Activated T-cell treated with anti-CD3 and anti-CD28 coated beads, Interleukin-2, amount 50 U/mL, for 4 hours (primary cell): ENCODE measurements at places on chromosomes 16 and 17.

DNA sequence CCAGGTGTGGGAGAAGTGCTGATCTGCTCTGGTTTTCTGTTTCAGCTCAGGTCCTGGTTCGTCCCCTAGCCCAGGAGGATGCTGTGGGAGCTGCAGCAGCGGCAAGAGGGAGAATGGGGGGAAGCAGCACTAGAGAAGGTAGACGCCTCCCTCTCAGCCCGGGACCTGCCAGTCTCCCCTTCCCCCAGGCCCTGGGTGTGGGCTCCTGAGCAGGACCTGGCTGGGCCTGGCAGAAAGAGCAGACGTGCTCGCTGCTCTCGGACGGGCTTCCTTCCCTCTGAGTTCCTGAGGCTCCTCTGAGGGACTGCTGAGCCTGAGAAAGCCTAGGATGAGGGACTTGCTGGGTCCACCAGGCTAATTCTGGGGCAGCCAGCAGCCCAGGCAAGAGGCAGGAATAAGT is 3.1 kb downstream of the PRCD start:
- no peak for DNase-seq

- peak; percentile 76 for DNase-seq
Measured at GRCh38 chr17:77425791-77426641, 285.2 kb downstream of the SEC14L1 start.

GRCh38 chr17:14321476-14321949 is 20.6 kb downstream of the HS3ST3B1 start:
- no peak for DNase-seq

- no peak for DNase-seq
Measured at GRCh38 chr17:76252040-76252954, 12.0 kb upstream of the RNF157 start.

GRCh38 chr16:81095653-81095952 is 592 bp downstream of the GCSH start:
- DNase-seq = no peak

DNA sequence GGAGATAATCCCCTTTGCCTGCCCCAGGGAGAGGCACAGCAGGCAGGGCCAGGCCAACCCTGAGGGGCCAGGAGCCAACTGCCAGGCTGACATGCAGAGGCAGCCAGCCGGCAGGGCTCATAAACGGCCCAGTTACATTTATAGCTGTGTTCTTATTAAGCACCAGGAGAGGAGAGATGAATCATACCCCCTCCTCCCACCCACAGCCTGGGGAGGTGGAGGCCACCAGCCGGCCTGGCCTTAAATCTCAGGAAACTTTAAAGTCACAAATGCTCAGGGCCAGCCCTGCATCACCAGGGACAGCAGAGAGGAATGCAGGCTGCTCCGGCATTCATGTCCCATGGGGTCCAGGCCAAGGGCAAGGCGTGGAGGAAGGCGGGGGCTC is 177.2 kb downstream of the TMEM132E start:
- DNase-seq = no peak

DNA sequence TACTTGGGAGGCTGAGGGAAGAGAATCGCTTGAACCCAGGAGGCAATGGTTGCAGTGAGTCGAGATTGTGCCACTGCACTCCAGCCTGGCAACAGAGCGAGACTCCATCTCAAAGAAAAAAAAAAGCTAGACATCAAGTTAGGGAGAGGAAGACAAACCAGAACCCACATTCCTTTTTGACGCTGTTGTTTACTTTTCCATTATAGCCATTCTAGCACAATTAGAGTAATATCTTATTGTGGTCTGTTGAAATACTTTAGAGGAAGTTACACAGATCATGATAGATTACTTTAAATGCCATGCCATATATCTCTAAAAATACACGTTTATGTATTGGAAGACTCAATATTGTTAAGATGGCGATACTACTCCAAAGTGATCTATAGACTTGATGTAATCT is 16.5 kb upstream of the ABCC1 start:
- DNase-seq = no peak

DNA sequence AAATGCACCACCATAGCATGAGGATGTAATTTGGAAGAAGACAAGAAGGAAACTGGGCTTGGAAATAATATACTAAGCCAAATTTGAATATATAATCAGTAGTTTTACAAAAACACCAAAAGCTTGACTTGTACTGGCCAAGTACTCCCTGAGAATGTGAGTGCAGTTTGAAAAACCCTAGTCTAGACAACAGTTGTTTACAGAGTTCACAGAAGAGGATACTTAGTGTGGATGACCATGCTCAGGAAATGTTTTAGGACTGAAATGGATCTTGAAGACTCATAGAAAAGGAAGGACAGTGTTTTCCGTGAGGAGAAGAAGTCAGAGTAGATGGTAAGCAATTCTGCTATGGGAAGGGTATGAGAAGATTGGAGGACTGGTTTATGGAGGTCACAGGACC is 1.9 kb upstream of the CDYL2 start:
- no peak for DNase-seq

GRCh38 chr17:49223517-49224197 is 6.9 kb downstream of the PHOSPHO1 start:
- peak; percentile 70 for DNase-seq
